ENCODE measurements at places on chromosomes 5 and 9.

GRCh38 chr5:32223972-32224609 lies 50.0 kb upstream of the GOLPH3 start:
- DNase-seq, result no peak

DNA sequence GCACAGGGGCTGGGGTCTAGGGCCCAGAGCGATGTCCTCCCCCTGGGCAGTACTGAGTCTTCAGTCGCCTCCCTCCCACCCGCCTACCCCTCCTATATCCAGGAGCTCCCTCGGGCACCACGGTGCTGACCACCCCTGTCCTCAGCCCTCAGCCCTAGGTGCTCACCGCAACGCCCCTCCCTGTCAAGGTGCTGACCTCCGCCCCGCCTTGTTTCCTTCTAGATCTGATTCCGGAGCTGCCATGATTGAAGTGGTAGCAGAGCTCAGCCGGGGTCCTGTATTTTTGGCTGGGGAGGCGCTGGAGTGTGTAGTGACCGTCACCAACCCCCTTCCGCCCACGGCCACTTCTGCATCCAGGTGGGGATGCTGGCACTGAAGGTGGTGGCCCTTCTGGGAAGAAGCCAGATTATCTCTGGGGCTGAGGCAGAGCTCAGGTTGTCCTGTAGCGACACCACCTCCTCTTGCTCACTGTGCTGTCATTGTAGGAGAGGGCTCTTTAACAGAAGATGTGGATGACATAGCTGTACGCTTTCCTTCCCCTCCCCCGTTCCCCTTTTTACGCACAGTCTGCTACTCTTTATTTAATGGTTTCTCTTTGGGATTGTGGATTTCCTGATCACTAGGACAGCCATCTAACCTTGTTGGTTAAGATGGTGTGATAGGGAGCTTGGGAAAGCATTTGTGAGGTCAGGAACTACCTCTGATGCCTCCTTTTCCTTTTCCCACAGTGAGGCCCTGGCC lies 598 bp downstream of the RGP1 start:
- no peak for DNase-seq

GRCh38 chr5:17081142-17081541 lies 136.3 kb upstream of the BASP1 start:
- DNase-seq, result no peak

DNA sequence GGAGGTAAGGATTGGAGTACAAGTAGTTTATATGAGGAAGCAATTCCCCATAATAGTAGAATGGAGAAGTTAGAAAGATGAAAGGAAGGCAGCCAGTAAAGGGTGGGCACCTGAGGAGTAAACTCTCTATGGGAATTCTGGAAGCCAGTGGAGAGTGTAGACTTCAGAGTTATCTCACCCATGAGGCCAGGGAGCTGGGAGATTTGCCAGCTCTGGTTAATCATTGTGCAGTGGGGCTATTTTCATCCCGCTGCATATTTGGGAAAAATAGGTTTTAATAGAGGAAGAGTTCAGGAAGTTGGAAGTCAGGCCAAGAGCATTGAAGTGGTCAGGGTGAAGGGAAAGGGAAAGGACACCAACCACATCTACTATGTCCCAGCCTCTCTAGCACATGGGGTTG lies 242.3 kb upstream of the BRINP1 start:
- no peak for DNase-seq

DNA sequence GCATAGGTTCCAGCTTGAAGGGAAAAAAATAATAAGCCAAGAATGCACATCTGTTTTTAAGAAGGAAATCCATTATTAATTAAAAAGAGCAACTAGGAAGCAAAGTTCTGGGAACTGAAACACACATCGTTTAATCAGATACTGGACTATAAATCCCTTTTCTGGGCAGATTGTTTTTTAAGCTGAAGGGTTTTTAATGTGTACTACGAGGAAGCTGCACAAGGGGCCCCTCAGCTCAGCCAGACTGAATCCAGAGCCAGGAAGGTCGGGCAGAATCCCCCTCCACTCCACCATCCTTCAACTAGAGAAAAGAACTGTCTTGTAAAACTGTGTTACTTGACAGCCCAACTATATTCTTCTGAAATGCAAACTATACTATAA lies 49.2 kb downstream of the ROR2 start:
- no peak for DNase-seq

Data from stimulated activated CD8-positive, alpha-beta memory T cell treated with anti-CD3 and anti-CD28 coated beads, Interleukin-2, amount 100 ng/mL, for 1 hour (primary cell).